ENCODE measurements at places on chromosomes 16 and 17. TPM values are rescaled to one million over a fixed set of nuclear protein-coding genes. Genes with fewer than 3 reads are reported as not detected.

Gene SLC6A2
- total RNA-seq, result 0.66 TPM

Gene SLC13A2
- 4.0 TPM for total RNA-seq

Gene RND2
- 2.0 TPM for total RNA-seq

DNA sequence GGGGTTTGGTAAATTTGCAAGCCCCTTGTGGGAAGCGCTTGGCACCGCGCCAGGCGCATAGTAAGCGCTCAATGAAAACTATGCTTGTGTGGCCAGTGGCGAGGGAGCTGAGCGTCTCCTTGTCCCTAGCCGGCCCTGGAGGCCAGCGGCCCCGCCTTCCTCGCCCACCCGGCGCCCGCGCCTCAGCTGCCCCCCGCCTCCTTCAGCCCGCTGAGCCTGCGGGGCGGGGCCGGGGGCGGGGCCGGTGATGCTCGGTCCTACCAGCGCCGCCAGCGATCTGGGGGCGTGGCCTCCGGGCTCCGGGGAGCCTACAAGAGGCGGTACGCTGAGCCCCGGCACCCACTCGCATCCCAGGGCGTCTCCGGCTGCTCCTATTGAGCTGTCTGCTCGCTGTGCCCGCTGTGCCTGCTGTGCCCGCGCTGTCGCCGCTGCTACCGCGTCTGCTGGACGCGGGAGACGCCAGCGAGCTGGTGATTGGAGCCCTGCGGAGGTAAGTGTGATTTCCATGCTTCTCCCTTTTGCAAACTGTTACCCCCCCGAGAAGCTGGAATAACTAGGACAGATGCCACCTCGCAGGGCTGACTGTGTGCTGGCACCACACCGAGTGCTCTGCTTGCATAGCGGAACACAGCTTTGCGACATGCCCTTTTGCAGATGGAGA is at the start of gene CRISPLD2:
Gene CRISPLD2, plus strand, starts transcription at position 342 of the 661 bp plus-strand sequence. CDS start 18,511 bp downstream, outside the sequence.
- no peaks in the 10 kb centered on the region for H3K4me1 ChIP-seq
- no peaks in the 10 kb centered on the region for H3K36me3 ChIP-seq
- no peaks in the 10 kb centered on the region for H3K27me3 ChIP-seq
- peak within 1 kb of the TSS; percentile 57 for H3K4me3 ChIP-seq

DNA sequence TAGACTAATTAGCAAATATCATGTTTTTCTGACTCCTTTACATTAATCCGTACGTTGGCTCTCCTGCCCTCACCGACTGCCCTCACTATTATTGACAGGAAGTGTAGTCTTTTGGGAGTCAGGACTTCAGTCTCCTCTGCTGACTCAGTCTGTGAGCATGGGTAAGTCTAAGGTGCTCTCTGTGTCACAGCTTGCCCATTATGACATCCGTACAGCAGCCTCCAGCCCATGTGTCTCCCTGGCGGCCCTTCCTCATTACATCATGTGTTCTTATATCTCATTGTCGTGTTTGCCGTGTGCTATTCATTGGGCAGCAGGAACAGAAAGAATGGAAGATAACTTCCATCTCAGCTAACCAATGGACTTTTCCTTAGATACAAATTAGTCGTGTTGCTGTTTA is 77.5 kb downstream of the MRTFB start:
- no peaks in the 10 kb centered on the region for H3K4me1 ChIP-seq
- DNase-seq, result no peak
- no peak overlapping the region for H3K4me3 ChIP-seq

DNA sequence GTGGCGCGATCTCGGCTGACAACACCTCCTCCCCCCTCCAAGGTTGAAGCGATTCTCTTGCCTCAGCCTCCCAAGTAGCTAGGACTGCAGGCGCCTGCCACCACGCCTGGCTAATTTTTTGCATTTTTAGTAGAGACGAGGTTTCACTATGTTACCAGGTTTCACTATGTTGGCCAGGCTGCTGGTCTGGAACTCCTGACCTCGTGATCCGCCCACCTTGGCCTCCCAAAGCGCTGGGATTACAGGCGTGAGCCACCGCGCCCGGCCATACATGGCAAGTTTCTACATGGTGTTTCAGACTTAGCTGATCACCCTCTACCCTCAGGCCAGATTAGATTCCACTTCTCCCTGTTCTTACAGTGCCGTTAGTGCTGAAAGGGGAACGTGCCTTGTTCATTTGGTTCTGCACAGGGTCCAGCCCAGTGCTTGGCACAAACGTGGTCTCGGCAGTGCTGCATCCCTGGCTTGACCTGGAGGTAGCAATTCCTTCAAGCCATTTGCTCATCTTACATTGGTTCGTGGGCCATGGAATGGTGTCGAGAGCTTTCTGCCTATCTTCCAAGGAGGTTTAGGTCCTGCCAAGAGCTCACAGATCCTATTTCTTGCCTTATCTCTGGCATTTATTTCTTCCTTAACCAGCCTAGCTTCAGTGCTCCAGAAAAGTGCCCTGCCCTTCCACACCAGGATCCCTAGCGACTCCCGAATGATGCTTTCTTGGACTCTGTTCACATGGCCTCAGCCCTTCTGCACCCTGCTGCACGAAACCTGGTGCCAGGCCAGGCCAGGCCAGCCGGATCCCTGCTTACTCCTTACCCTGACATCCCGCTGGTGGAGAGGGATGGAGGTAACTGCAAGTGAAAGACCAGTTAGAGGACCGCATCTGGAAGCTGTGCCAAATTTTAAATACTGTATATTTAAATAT is 14.8 kb upstream of the AURKB start:
- H3K4me3 ChIP-seq, result no peak overlapping the region
- no peaks in the 10 kb centered on the region for H3K4me1 ChIP-seq
- no peaks in the 10 kb centered on the region for H3K36me3 ChIP-seq
- no peaks in the 10 kb centered on the region for H3K27me3 ChIP-seq
- no peak for DNase-seq
- no peak overlapping the region for H3K27ac ChIP-seq

GRCh38 chr16:30953511-30954124 is 3.9 kb upstream of the SETD1A start:
- H3K4me3 ChIP-seq, result no peak overlapping the region
- H3K4me1 ChIP-seq, result peaks cover 16% of the 10 kb centered on the region
- H3K27ac ChIP-seq, result peak overlapping the region; percentile 29
- no peak for DNase-seq

DNA sequence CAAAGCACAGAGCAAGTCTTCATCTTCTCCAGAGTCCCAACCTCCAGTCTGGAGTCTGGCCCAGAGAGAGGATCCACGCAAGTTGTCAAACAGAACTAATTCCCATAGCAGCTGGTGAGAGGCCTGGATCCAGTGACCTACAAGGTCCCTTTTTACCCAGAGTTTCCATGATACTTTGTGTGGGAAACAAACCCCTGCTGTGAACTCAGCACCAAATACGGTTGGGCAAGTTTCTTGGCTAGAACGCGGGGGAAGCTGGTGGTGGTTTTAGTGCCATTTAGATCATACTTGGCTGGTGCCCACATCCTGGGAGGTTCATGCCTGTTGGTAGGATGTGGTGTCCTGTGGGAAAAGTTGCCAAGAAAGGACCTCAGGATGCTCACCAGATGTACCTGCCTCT is 18.1 kb downstream of the TMC7 start:
- no peaks in the 10 kb centered on the region for H3K27me3 ChIP-seq
- no peaks in the 10 kb centered on the region for H3K36me3 ChIP-seq

GRCh38 chr17:57605675-57606105 is 139.4 kb downstream of the CCDC182 start:
- no peaks in the 10 kb centered on the region for H3K36me3 ChIP-seq
- DNase-seq, result no peak
- peaks cover 7% of the 10 kb centered on the region for H3K4me1 ChIP-seq
- peak overlapping the region; percentile 37 for H3K4me3 ChIP-seq

DNA sequence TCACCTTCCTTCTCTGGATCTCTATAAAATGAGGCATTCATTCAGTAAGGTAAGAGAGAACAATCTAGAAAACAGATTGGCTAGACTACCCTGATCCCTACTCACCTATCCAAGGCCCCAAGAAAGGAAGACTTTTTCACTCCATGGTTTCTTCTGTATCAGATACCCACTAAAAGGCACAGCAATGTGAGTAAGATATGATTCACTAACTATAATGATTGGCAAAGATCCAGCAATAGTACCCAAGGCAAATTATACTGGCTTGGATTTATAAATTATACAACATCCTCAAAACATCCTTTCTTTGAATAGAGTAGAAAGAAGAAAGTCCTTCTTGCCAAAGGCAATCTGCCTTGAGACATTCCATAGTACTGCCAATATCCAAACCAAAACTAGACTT is 1432.0 kb upstream of the GOT2 start:
- H3K36me3 ChIP-seq, result no peaks in the 10 kb centered on the region
- DNase-seq, result no peak
- H3K4me1 ChIP-seq, result no peaks in the 10 kb centered on the region
- H3K4me3 ChIP-seq, result no peak overlapping the region
- H3K27ac ChIP-seq, result no peak overlapping the region

DNA sequence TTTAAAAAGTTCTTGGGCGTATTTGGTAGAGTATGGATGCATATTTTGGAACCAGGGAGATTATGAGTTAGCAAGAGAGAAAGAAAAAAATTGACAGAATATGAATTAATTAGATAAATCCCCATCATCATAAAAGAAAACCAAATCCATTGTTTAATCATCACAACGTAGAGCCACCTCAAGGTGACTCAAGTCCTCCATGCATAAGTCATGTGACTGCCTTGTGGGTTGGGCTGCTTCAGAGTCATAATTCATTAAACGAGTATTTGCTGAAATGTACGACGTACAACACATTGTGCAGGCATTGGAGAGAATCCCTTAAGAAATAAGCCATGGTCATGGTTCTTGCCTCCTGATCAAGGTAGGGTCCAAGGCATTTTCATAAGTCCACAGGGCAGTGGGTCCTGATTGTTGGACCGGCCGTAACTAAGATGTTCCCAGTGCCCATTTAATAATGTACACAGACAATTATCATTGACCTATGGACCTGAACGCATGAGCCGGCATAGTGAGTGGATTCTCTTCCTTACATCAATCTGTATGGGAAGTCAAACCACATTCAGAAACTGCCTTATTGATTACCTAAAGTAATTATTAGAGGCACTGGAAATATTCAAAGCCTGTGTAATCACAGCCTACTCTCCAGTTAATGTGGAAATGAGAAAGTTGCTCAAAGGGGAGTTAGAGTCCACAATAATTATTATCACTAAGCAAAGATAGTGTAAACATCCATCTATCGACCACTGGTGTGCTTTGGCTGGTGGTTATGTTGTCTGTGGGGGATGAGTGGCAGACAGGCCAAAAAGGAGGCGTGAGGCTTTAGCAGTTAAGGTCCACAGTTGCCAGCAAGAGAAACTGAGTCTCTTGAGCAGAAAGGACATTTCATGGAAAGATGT is 165.4 kb downstream of the PITPNC1 start:
- H3K27ac ChIP-seq, result no peak overlapping the region
- no peak overlapping the region for H3K4me3 ChIP-seq
- H3K27me3 ChIP-seq, result no peaks in the 10 kb centered on the region
- H3K36me3 ChIP-seq, result no peaks in the 10 kb centered on the region
- DNase-seq, result no peak

DNA sequence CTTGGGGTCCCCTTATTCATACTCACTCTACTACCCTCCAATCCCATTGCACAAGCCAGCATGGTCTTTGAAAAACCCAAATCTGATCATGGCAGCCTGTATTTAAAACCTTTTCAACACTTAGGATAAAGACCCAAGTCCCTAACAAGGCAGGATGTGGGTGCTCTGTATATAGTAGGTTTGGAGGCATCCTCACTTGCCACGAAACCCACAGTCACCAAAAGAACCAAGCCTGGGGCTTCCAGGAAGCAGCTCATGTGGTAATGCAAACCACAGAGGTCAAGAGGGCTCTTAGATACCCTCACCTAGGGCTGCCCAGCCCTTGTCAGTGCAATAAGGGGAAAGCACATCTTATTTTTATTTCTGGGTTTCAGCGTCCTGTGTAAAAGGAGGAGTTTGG is 218.6 kb upstream of the ASIC2 start:
- H3K27me3 ChIP-seq, result no peaks in the 10 kb centered on the region
- no peak overlapping the region for H3K27ac ChIP-seq
- no peak for DNase-seq
- H3K4me1 ChIP-seq, result no peaks in the 10 kb centered on the region
- H3K36me3 ChIP-seq, result no peaks in the 10 kb centered on the region

GRCh38 chr16:53771655-53772497 is 67.9 kb downstream of the FTO start:
- H3K4me3 ChIP-seq, result no peak overlapping the region
- DNase-seq, result no peak
- peaks cover 6% of the 10 kb centered on the region for H3K4me1 ChIP-seq
- H3K36me3 ChIP-seq, result no peaks in the 10 kb centered on the region
- H3K27me3 ChIP-seq, result no peaks in the 10 kb centered on the region

GRCh38 chr17:60386147-60387058 is 5.5 kb downstream of the USP32 start:
- peaks cover 17% of the 10 kb centered on the region for H3K4me1 ChIP-seq
- no peaks in the 10 kb centered on the region for H3K36me3 ChIP-seq
- no peak for DNase-seq
- H3K27ac ChIP-seq, result no peak overlapping the region

- H3K36me3 ChIP-seq, result no peaks in the 10 kb centered on the region
- no peak for DNase-seq
- peaks cover 6% of the 10 kb centered on the region for H3K27me3 ChIP-seq
- no peak overlapping the region for H3K4me3 ChIP-seq
- H3K4me1 ChIP-seq, result no peaks in the 10 kb centered on the region
Observed at GRCh38 chr16:31386157-31386984, 6.8 kb upstream of the ITGAD start.

- no peak overlapping the region for H3K27ac ChIP-seq
- H3K4me1 ChIP-seq, result no peaks in the 10 kb centered on the region
- H3K36me3 ChIP-seq, result no peaks in the 10 kb centered on the region
- H3K4me3 ChIP-seq, result no peak overlapping the region
- H3K27me3 ChIP-seq, result peaks cover 3% of the 10 kb centered on the region
Observed at GRCh38 chr17:8387914-8388651, 5.1 kb upstream of the RPL26 start.

DNA sequence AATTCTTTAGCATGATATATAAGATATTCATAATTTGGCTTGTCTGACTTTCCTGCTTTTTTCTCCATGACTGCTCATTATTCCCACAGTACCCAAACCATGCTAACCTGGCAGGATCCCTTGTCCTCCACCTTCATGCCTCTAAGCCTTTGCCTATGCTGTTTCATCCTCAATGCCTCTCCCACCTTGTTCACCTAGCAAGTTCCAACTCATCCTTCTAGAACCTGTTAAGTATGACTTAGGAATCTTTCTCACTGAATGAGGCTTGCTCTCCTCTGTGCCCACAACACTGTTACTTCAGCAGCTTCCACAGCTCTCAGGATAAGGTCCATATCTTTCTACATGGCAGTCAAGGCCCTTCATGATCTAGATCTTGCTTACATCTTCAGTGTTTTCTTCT is 34.0 kb downstream of the CA10 start:
- H3K4me3 ChIP-seq, result no peak overlapping the region
- no peaks in the 10 kb centered on the region for H3K27me3 ChIP-seq
- H3K27ac ChIP-seq, result no peak overlapping the region
- no peaks in the 10 kb centered on the region for H3K4me1 ChIP-seq
- no peak for DNase-seq

DNA sequence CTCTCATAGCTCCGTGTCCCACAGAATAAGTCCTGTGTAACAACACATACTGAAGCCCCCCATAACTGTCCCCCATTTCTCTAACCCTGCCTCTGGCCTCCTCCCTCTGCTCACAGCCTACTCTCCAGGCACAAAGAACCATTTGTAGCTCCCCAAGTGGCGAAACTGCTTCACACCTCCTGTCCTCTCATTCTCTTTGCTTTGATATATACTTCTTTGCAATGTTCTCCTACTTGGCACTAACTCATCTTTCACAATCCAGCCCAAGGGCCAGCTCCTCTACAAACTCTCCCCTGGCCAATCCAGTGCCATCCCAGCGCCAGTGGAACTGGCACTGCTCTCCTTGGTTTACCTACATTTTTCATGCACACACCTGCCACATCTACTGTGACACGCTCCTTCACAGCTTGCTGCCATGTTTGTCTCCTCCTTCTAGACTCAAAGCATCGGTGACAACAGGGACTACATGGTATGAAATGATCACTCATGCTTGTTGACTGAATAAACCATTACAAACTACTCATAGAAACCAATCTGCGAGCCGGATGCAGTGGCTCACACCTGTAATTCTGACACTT is 12.8 kb downstream of the CYTH1 start:
- no peaks in the 10 kb centered on the region for H3K36me3 ChIP-seq
- no peaks in the 10 kb centered on the region for H3K4me1 ChIP-seq
- no peaks in the 10 kb centered on the region for H3K27me3 ChIP-seq

Measured in breast epithelium (tissue), 4 donors.